ENCODE measurements at places on chromosomes 11 and 22.

DNA sequence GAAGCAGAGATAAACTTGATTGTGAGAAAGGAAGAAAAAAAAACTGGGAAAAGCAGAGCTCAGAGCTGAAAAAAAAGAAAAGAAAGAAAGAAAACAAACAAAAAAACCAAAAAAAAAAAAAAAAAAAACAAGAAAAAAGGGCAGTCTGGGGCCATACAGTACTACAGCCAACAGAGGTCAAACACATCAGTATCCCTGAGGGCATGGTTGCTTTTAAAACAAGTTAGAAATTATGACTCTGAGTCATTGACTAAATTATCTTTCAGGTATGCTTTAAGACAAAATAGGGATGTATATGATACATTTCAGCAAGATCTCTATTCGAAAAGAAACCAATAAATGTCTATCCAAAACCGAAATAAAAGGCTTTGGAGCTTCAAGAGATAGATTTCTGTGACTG, 37.1 kb upstream of the TLCD5 start:
- DNase-seq = no peak

- no peak for DNase-seq
These were observed 185.6 kb upstream of the MTMR2 start for GRCh38 chr11:96109331-96110030.

- no peak for DNase-seq
These were observed 246.5 kb upstream of the DDI1 start for GRCh38 chr11:103789952-103790351.

GRCh38 chr11:63667995-63668795, 3.0 kb downstream of the ATL3 start:
- no peak for DNase-seq

GRCh38 chr11:65329478-65329877, 4.2 kb upstream of the DPF2 start:
- no peak for DNase-seq

DNA sequence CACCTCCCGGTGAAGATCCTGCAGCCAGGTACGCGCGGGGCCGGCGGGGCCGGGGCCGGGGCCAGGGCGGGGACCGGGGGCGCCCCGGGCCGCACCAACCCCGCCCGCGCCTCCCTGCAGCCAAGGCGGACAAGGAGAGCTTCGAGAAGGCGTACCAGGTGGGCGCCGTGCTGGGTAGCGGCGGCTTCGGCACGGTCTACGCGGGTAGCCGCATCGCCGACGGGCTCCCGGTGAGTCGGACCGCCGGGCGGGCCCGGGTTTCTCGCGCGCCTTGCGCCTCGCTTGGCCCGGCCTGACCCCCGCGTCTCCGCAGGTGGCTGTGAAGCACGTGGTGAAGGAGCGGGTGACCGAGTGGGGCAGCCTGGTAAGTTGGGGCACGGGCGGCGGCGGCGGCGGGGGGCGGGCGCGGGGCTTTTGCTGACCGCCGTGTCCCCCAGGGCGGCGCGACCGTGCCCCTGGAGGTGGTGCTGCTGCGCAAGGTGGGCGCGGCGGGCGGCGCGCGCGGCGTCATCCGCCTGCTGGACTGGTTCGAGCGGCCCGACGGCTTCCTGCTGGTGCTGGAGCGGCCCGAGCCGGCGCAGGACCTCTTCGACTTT, 531 bp downstream of the PIM3 start:
- DNase-seq = no peak

GRCh38 chr11:108474664-108475463, 7.5 kb upstream of the C11orf65 start:
- no peak for DNase-seq

All from effector CD8-positive, alpha-beta T cell (primary cell).